Glutamatergic neuron (in vitro differentiated cells): ENCODE measurements at places on chromosomes 13 and 19. TPM values are rescaled to one million over a fixed set of nuclear protein-coding genes. Genes with fewer than 3 reads are reported as not detected.

Gene ERICH4
- total RNA-seq: not detected

Gene NAA16
- 22.3 TPM for total RNA-seq

Gene SERTM1
- total RNA-seq: 0.88 TPM

Gene LILRA1
- total RNA-seq: not detected

Gene KL
- total RNA-seq: not detected

Gene PEAK3
- not detected for total RNA-seq

Gene TMEM59L
- 92.3 TPM for total RNA-seq

Gene MEF2B
- total RNA-seq: 1.7 TPM

Gene ENOX1
- 8.7 TPM for total RNA-seq

Gene CLIP3
- 146 TPM for total RNA-seq

Gene THAP8
- total RNA-seq: 10.1 TPM

Gene CEACAM5
- total RNA-seq: not detected

Gene ZNF491
- total RNA-seq: 26.0 TPM

Gene PIK3R2
- total RNA-seq: 36.4 TPM

Gene SMIM44
- total RNA-seq: not detected

DNA sequence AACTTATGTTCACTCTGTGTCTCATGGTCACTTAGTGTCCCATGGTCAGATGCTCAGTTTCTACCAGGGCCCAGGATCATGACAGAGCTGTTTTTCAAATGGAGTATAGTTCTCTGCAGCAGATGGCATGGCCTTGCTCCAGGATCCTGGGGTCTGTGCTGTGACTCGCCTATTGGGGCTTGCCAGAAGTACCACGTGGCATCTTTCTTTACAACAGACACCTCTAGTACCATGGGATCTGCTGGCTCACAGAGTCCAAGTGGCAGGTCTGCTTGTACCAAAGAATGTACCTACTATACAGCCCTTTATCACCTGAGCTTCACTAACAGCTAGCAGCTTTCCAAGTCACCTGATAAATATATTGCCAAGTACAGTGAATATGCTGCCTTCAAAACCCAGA lies 6.0 kb upstream of the RNF6 start:
- no peak for DNase-seq

GRCh38 chr13:36193151-36193855 lies 21.1 kb downstream of the SOHLH2 start:
- DNase-seq: no peak

- DNase-seq: peak; percentile 54
Measured at GRCh38 chr13:30792285-30793000, 57.1 kb downstream of the ALOX5AP start.

DNA sequence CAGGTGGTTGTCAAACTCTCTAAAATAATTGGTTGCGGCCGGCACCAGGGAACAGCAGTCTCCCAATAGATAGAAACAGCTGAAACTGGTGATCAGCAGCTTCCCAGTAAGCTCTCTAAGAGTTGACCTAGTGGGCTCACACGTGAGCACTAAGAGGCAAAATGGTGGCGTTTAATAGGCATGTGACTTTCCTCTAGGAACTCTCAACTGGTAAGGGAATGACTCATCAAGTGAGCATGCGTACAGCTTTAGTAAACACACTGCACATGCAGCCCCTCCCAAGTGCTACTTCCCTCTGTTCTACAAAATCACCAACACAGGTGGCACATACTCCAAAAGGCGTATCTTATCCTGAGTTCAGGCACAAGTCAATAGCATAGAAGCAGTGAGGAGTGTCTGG lies 41.7 kb downstream of the TNFSF11 start:
- no peak for DNase-seq

- no peak for DNase-seq
Measured at GRCh38 chr13:49836516-49836915, 44.0 kb upstream of the KPNA3 start.

- DNase-seq: no peak
Measured at GRCh38 chr13:79245937-79246577, 160.0 kb downstream of the RBM26 start.

GRCh38 chr13:26061256-26061655 lies 9.4 kb upstream of the SHISA2 start:
- no peak for DNase-seq

DNA sequence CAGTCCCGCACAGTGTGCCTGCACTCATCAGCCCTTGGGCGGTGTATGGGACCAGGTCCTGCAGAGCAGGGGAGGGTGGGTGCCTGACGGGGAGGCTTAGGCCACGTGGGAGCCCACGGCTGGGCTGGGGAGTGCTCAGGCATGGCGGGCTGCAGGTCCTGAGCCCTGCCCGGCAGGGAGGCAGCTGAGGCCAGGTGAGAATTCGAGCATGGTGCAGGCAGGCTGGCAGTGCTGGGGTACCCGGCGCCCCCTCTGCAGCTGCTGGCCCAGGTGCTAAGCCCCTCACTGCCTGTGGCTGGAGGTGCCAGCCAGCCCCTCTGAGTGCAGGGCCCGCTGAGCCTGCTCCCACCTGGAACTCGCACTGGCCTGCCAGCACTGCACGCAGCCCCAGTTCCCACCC lies 630.9 kb upstream of the PCDH20 start:
- no peak for DNase-seq

DNA sequence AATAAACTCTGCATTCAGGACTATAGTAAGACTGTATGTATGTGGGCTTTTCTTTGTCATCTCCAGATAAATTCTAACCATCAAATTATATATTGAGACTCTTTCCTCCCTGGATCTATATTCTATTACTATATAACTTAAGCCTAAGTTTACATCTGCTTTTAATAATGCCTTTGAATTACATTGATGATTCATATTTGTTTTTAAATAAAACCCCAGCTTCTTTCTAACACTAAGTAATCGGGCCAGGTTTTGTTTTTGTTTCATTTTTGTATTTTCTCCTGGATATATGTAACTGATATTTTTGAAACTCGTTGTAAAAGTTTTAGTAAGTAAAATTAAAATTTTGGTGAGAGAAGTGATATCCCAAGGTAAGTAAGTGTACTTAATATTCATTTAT lies 1599.1 kb downstream of the PCDH9 start:
- DNase-seq: no peak

DNA sequence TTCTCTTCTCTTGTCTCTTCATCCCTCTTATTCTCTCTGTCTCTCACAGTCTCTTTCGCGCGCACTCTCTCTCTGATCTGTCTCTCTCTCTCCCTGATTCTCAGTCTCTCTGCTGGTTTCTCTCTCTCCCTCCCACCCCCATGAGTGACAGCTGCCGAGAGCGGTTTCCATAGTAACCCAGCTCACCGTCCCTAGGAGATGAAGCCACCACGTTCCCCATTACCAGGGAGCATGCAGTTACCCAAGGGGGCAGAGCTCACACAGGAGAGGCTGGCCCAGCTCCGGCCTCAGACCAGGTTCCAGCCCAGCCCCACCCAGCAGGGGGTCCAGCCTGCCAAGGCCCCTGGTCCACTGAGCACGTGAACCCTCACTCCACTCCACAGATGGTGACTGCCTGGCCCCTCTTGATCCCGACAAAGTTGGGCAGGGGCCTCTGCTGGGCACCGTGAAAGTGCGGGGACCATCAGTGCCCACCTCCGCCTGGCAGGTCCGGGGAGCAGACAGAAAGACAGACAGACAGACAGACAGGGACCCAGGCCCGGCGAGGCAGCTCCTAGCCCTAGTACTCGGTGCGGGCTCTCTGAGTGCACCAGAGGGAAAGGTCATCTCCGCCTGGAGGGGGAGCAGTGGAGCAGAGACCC lies 50.6 kb downstream of the CELF5 start:
- DNase-seq: peak; percentile 87

GRCh38 chr13:113186061-113186900 lies 22.2 kb downstream of the PCID2 start:
- no peak for DNase-seq

- DNase-seq: no peak
Measured at GRCh38 chr19:42251572-42252358, 3.2 kb downstream of the ERF start.

- DNase-seq: no peak
Measured at GRCh38 chr13:103883698-103884097, 817.5 kb upstream of the SLC10A2 start.

GRCh38 chr13:72145383-72145782 lies 278.4 kb upstream of the DACH1 start:
- no peak for DNase-seq

- no peak for DNase-seq
Measured at GRCh38 chr13:29109987-29110386, 289.8 kb downstream of the MTUS2 start.

DNA sequence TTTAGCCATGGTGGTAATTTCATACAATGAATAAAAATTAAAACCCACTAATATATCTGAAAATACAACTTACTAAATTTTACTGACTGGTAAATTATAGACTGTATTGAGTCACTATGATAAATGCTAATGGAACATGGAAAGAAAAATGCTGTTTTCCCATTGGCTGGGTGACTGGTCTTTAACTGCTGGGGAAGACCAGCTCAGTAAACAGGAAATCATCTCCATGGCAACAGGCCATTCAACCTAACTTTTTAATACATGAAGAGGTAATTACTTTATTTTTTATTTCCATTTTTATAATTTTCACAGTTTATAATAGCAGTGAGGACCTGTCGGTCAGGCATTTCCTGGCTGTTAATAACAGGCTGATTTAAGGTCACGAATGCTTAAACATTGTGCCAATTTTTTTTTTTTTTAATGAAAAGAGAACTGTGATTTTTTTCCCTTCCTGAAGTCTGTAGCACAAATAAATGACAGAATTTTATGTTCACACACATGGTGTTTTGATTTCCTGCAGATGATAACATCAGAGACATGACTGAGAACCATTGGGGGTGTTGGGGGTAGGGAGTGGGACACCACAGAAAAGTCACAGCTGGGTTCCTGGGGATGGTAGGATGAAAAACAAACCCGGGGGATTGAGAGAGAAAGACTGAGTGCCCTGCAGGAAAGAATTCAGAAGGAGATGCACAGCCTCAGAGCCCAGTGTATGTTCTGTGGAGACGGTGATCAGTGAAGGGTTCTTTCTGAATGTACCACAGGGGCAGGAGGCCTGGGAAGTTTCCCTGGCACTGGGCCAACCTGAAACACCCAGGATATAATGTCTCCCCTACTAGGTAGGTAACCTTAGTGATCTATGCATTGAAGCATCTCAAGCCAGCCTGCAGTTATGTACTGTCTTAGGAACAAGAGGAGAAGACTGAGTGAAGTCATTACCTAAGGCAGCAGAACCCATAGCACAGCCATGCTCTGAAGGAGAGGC lies 297.1 kb downstream of the COG6 start:
- no peak for DNase-seq

DNA sequence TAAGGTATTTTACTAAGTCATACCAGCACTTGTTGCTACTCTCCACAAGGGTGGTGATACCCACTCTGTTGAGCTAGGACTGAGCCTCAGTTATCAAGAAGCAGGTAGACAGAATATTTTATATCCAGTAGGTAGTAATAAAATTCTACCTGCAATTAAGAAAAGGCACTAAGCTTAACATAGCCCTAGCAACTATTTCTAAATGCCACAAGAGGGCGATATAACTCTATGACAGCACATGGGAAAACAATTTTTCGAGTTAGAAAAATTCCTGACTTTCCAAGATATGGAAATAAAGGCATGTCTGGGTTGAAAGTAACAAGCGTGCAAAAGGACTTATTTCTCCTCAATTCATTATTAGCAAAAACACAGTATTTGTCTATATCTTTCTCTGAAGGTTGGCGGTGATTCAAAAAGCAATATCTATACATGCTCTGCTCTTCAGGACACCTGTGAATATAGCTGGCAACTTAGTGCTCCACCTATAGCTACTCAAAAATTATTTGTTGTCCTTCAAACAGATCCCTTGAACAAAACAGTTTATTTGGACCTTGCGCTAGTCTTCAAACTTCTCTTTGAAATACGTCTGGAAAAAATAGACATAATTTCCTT lies 14.7 kb downstream of the CCDC169 start:
- no peak for DNase-seq

GRCh38 chr13:31321457-31321856 lies 121.7 kb downstream of the B3GLCT start:
- DNase-seq: no peak

- DNase-seq: no peak
Measured at GRCh38 chr13:63882052-63882451, 2466.4 kb upstream of the PCDH20 start.

DNA sequence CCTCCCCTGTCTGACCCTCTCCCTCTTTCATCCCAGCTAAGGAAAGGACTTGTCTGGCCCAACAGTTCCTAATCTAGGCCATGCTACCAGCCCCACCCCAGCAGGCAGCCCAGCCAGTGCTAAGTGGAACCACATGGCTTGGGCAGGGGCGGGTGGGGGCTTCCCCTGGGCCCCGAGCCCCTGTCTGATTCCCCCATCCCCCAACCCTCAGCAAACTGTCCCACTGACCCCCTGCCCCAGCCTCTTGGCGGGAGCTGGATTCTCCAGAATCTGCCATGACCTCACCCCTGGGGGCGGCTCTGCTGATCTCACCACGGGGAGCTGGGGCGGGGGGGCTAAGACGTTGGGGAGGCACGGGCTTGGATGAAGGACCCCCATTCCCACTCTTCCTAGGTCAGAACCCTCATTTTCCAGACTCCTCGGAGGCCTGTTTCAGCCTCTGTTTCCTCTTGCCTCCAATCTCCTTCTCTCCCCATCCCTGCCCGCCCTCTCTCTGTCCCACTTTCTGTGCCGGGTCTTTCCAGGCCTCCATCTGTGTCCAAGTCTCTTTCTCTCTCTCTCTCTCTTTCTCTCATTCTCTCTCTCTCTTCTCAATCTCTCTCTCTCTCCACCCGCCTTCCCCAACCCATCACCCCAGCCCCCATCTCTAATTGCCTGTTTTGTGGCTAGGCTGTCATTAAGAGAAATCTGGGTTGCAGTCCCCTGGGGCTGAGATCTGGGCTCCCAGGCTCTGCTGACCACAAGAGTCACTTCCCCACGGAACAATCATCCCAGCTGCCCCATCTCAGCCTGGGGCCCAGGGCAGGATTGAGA lies 2.7 kb downstream of the COL5A3 start:
- DNase-seq: no peak

DNA sequence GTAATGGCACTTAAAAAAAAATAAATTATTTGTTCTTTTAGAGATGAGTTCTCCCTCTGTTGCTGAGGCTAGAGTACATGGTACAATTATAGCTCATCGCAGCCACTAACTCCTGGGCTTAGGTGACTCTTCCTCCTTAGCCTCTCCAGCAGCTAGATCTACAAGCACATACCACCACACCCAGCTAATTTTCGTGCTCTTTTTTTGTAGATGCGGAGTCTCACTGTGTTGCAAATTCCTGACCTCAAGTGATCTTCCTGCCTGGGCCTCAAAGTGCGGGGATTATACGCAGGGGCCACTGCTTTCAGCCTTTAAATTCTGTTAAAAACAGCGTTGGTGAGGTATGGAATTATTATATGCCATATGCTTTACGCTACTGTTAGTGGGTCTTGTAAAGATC lies 2034.0 kb downstream of the OLFM4 start:
- no peak for DNase-seq
